ENCODE measurements at places on chromosomes 4 and X.

DNA sequence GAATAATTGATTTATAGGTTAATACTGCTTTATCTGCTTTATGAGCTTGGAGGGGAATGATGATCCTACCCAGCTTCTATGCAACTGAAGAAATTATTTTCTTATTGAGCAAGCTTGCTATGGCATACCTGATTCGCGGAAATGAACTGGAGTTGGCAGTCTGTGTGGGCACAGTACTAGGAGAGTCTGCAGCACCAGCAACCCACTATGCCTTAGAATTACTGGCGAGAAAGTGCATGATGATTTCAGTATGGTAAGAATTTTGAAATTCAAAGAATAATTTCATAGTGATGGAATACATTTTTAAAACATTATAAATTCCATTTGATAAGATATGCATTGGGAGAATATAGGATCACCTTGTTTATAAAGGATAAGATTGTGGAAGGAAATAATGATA lies 32.3 kb downstream of the SPATA4 start:
- no peak for DNase-seq

GRCh38 chr4:140163029-140163810 lies 9.2 kb upstream of the MAML3 start:
- no peak for DNase-seq

- DNase-seq, result no peak
Observed at GRCh38 chr4:174578366-174578765, 56.1 kb upstream of the HPGD start.

- DNase-seq, result no peak
Observed at GRCh38 chr4:145760961-145761929, 81.3 kb downstream of the C4orf51 start.

GRCh38 chr4:147244786-147245185 lies 236.1 kb upstream of the EDNRA start:
- no peak for DNase-seq

DNA sequence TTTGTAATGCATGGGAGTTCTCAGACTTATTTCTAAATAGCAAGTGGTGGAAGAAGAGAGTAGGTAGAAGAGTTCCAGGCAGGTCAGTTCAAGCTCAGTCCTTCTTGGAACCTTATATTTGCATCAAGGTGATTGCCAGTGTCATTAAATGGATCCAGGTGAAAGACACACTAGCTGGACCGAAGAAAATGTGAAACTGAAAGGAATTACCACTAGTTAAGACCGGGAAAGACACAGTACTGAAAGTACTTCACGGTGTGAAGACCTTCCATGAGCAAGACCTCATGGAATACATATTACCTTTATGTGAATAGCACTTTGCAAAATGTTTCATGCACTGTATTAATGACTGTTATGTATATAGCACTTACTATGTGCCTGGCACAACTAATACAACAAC lies 19.1 kb downstream of the TMEM150C start:
- no peak for DNase-seq

DNA sequence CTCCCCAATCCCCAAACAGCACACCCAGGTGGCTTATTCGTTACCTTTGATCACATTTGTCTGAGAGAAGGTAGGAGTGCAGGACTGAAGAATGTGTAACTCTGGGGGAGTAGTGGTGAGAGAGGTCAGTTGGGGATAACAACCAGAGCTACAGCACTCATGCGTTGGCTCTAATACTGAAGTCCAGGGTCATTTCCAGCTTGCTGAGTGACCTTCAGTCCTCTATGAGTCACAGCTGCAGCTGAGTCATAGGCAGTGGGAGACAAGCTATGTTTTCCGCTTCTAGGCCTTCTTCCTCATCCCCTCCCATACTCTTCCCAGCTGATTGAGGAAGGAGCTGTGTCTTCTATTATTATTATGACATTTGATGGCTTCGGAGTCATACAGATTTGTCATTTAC lies 31.6 kb upstream of the CT47C1 start:
- DNase-seq, result no peak

DNA sequence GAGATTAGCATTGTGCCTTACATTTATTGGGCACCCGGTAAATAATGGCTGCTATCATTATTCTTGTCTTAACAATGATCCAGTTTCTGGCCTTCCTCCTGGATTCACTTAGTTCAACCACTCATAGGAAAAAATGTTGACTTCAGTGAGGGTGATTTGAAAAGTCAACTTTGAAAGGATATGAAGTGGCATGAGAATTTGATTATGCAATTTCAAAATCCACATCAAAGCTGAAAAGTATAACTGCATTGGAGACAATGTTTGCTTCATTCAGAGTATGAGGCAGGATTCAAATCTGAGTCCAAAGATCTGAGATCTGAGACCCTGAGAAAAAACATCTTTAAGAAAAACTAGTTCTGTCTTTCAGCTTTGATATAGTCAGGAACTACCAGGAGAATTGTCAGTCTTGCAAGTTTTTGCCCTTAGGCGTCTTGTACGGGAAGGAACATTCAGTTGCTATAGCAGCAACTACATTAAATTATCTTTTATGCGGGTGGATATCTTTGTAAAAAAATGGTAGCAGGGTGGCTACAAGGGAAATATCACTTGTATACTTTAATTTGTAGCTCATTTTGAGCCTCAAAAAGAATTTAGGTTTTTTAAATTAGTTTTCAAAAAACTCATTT lies 587.5 kb upstream of the LCORL start:
- DNase-seq, result no peak

All from HL-60 (cell line).